ENCODE measurements at places on chromosomes 2 and 18.

- no peak for DNase-seq
These were observed 17.3 kb downstream of the CAPN10 start for GRCh38 chr2:240603846-240604245.

- DNase-seq: no peak
These were observed 345.3 kb upstream of the CDH2 start for GRCh38 chr18:28522236-28522635.

DNA sequence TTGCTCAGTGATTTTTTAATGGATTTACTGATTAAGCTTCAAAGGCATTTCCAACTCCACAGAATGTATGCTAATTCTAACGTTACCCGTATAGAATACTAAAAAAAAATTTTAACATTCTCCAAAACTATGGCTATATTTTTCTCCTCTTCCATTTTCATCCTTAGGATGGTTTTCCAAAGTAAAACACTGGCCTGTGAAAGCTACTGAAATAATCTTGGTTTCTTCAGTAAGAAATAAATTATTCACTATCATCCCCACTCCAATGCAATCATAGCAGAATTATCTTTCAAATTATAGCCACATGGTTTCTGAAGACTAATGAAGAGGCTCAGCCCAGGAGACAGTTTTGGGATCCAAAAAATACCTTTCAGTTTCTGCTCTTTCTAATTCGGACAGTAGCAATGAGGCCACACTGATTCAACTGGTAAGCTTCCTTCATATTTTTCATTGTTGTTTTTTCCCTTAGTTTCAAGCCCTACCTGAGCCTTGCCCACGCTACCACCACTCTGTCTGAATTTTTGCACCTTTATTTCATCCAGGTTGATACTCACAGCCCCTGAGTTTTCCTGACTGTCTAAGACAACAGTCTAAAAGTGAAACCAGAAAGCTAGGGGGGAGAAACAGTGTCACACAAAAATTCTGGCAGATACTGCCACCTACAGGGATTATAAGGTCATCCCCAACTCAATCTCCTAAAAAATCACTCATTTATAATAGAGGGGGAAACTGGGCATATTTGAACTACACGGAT lies 887.9 kb downstream of the NRXN1 start:
- peak; percentile 61 for DNase-seq

GRCh38 chr2:239154971-239155805 lies 245.6 kb downstream of the HDAC4 start:
- DNase-seq: no peak

GRCh38 chr18:79067611-79068010 lies 1.6 kb upstream of the ATP9B start:
- DNase-seq: no peak

DNA sequence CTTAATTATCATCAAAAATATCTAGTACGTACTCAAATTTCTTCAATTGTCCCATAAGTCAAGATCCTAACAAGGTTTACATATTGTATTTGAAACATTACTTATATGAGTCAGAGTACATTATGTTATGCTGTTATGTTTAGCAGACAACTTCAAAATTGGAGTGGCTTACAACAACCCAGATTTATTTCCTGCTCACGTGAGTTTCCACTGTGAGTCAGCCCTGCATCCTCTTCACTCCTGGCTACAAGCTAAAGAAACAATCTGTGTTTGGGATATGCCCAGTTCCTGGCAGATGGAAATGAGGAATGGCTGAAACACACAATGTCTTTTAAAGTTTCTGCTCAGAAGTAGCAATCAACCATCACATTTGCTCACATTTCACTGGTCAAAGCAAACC lies 31.5 kb upstream of the TANC1 start:
- DNase-seq: peak; percentile 70

GRCh38 chr2:156334496-156335478 lies 2.3 kb upstream of the NR4A2 start:
- DNase-seq: peak; percentile 63

GRCh38 chr2:26173776-26174482 lies 1.0 kb downstream of the GAREM2 start:
- DNase-seq: no peak

DNA sequence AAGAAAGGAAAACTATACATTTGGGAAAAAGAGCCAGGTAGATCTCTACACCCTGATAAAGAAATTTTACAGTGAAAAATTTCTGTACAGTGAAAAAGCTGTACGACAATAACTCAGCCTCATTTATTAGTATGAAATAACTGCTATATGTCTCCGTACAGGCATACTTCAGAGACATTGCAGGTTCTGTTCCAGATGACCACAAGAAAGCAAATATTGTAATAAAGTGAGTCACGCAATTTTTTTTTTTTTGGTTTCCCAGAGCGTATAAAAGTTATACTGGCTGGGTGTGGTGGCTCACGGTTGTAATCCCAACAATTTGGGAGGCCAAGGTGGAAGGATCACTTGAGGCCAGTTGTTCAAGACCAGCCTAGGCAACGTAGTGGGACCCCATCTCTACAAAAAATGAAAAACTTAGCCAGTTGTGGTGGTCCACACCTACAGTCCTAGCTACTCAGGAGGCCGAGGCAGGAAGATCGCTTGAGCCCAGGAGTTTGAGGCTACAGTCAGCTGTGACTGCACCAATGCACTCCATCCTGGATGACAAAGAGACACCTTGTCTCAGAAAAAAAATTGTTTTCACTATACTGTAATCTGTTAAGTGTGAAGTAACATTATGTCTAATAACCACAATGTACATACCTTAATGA lies 28.2 kb upstream of the AMMECR1L start:
- DNase-seq: no peak

DNA sequence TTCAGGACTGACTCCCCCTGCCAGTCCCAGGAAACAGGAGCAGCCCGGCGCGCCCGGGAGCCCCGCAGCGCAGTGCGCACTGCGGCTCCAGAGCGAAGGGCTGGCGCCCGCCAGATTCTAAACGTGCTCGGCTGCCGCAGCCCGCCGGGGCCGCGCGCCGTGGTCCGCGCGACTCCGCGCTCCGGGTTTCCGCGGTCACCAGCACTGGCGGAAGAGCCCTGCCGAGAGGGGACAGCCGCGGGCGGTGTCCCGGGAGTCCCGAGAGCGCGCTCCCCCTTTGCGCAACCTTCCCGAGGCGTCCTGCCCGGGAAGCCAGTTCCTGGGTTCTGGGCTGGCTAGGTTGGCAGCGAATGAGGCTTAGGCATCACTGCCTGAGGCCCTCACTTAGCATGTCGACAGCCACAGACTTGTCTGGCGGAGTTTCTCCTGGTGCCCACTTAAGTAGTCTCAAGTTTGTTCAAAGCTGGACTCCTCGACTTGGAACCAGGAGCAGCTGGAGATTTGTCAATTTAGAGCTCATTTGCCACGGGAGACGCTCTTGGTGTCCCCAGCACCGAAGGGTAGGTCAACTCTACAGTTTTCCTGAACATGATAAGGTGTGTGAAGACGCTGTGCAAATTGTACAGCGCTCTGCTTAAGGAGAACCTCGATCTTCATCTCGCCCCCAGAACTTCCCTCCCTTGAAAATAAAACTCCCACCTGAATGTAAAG lies 1.5 kb upstream of the VSNL1 start:
- DNase-seq: peak; percentile 48

- DNase-seq: peak; percentile 54
These were observed 197.5 kb downstream of the PDE1A start for GRCh38 chr2:182229297-182229696.

GRCh38 chr18:9792565-9793245 lies 84.6 kb downstream of the RAB31 start:
- no peak for DNase-seq

DNA sequence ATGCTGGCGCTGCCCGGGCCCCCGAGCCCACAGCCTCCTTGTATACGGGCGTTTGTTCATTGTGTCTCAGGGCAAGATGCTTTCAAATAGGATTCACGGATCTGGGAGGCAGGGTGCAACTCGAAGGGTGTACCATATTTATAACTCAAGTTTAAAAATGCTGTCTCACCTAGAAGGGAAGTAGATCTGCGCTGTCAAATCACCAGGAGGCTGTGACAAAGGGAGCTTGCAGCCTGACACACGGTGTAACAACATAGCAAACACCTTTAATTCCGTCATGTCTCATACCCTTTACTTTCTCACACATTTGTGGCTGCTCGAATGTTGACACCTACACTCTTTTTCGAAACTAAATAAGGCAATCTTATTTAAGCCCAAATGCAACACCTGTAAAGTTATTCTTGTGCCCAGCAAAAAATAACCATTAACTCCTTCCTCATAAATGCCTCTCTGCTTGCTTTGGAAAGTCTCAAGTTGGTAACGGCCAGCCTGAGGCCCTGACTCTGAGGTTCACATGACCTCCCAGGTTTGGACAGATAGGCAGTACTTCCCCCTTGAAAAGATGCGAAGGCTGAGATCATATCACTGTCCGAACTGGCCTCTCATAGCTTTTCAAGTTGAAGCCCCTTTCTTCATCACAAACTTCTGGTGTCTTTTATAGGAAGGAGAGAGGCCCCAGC lies 11.6 kb downstream of the ZEB2 start:
- peak; percentile 40 for DNase-seq

DNA sequence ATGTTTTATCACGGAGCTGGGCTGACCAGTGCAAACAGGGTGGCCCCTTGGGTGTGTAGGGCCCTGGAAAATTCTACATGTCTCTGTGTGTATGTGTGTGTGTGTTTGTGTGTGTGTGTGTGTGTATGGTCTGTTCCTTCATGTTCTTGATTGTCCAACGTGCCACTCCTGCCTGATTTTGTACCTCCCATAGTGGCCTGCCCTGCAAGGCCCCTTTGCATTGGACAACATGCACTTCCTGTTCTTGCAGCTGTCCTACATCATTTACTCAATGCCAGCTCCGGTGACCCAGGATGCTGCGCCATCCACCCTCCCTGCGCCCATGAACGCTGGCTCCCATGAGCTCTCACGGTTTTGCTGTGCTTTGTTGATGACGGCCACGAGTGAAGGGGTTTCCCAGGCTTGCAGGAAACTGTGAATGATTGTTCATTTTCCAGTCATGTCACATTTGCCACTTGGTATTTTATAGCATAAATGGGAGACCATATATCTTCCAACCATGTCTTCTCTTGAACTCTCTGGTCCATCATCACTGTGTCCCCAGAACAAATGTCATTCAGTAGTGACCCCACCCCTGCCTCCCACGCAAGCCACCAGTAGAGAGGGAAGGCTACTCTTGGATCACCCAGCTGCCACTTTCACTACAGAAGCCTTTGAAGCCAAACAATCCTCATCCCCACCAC lies 69.7 kb upstream of the NCK2 start:
- no peak for DNase-seq

Measured in renal cortical epithelial cell (primary cell).